ENCODE measurements at places on chromosomes 5 and 9. TPM values are rescaled to one million over a fixed set of nuclear protein-coding genes. Genes with fewer than 3 reads are reported as not detected.

The CETN3 gene
- 28.7 TPM for total RNA-seq

DNA sequence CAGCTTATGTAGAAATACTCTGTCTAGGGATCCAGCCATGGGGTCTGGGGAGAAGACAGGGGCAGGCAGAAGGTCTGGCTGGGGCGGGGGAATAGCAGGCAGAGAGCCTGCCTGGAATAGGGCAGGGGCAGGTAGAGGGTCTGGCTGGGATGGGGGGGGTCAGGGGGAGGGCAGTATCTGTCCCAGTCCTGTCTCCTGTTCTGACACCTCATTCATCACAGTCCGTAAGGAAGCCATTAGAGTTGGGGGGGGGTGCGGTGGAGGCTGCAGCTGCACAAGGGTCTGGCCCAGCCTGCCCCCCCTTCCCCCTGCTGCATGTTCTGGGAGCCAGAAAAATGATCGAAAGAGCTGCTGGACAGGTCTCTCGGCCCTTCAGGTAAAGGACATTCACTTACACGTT is 32.6 kb downstream of the CNTFR start:
- peaks cover 5% of the 10 kb centered on the region for H3K36me3 ChIP-seq
- H3K4me3 ChIP-seq, result no peak overlapping the region
- peaks cover 56% of the 10 kb centered on the region for H3K4me1 ChIP-seq
- no peak for DNase-seq
- H3K27me3 ChIP-seq, result peaks cover 27% of the 10 kb centered on the region

The CDHR2 gene
- 0.29 TPM for total RNA-seq

The TTC23L gene
- total RNA-seq, result 1.2 TPM

- H3K36me3 ChIP-seq, result no peaks in the 10 kb centered on the region
- H3K27me3 ChIP-seq, result no peaks in the 10 kb centered on the region
- no peaks in the 10 kb centered on the region for H3K4me1 ChIP-seq
- no peak overlapping the region for H3K27ac ChIP-seq
- DNase-seq, result no peak
- H3K4me3 ChIP-seq, result no peak overlapping the region
Observed at GRCh38 chr9:32866273-32866672, 82.9 kb downstream of the TMEM215 start.

- H3K27ac ChIP-seq, result no peak overlapping the region
- H3K36me3 ChIP-seq, result no peaks in the 10 kb centered on the region
- no peak overlapping the region for H3K4me3 ChIP-seq
Observed at GRCh38 chr5:148224117-148224742, 14.1 kb upstream of the MARCOL start.

- no peak overlapping the region for H3K4me3 ChIP-seq
- no peak overlapping the region for H3K27ac ChIP-seq
- no peak for DNase-seq
Observed at GRCh38 chr5:99747342-99747741, 787.8 kb upstream of the FAM174A start.

DNA sequence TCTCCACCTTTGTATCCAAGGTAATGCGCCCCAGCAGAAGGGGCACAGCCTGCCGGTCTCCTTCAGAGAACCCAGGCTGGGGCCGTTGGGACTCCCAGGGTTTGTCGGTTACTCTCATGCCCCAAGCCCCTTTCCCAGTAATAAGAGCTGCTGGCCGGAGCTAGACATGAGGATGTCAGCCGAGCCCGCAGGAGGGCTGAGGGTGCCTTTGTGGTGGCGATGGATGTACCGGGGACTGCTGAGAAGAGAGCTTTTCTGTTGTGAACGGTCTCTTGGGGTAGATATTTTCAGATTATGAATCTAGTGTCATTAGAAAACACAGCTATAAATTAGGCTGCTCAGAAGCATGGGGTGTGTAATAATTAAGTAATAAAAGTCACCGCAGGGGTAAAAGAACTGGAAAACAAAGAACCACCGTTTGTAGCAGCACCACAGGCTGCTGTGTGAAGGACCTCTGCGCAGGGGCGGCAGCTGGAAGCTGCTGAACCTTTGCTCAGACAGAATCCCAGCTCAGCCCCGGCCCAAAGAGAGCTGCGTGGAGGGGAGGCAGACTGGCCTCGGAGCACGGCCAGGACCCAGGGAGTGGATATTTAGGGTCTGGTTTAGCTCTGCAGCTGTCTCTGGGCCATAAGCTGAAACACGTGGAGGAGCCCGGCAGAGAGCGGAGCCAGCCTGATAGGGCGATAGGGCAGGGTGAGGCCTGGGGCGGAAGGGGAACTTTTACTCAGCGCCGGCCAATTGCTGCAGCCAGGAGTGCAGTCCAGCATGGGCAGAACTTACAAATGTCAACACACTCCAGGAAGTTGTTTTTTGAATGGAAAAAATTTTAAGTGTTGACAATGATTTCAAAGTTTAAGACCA is 50.5 kb upstream of the BARHL1 start:
- no peak overlapping the region for H3K27ac ChIP-seq
- H3K4me3 ChIP-seq, result no peak overlapping the region
- no peak for DNase-seq
- no peaks in the 10 kb centered on the region for H3K27me3 ChIP-seq
- H3K36me3 ChIP-seq, result peaks cover 9% of the 10 kb centered on the region

The PDGFRB gene
- total RNA-seq, result 2.9 TPM

- no peak overlapping the region for H3K27ac ChIP-seq
- H3K27me3 ChIP-seq, result no peaks in the 10 kb centered on the region
- peak; percentile 20 for DNase-seq
- H3K4me1 ChIP-seq, result peaks cover 5% of the 10 kb centered on the region
- H3K36me3 ChIP-seq, result no peaks in the 10 kb centered on the region
- H3K4me3 ChIP-seq, result no peak overlapping the region
Observed at GRCh38 chr5:148457183-148457620, 73.4 kb downstream of the FBXO38 start.

The SLC12A2 gene
- 29.2 TPM for total RNA-seq

The C9 gene
- not detected for total RNA-seq

- peak overlapping the region; percentile 64 for H3K27ac ChIP-seq
- DNase-seq, result peak; percentile 49
- H3K27me3 ChIP-seq, result peaks cover 3% of the 10 kb centered on the region
- H3K36me3 ChIP-seq, result no peaks in the 10 kb centered on the region
- H3K4me3 ChIP-seq, result peak overlapping the region; percentile 21
Observed at GRCh38 chr9:130535818-130536521, 43.4 kb upstream of the FUBP3 start.

GRCh38 chr9:92242260-92243136 is 51.0 kb downstream of the IARS1 start:
- H3K27me3 ChIP-seq, result no peaks in the 10 kb centered on the region
- no peaks in the 10 kb centered on the region for H3K36me3 ChIP-seq
- no peak overlapping the region for H3K27ac ChIP-seq

DNA sequence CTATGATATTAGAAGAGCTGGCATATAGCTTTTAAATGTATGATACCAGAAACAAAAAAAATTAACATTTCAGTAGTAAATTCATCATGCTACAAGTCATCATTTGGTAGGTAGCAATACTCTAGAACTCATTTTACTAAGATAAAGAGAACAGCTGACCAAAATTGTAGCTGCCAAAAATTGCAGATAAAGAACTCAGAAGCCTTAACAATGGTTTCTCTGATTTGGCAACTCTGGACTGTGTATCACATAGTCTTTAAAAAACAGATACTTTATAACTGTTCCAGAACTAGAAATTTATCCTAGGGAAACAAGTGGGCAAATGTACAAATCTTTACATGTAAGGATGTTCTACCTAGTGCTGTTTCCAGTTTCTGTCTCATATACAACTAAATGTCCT is 33.9 kb downstream of the ZFR start:
- no peak for DNase-seq
- no peaks in the 10 kb centered on the region for H3K4me1 ChIP-seq
- peaks cover 5% of the 10 kb centered on the region for H3K36me3 ChIP-seq
- no peak overlapping the region for H3K27ac ChIP-seq
- no peak overlapping the region for H3K4me3 ChIP-seq
- no peaks in the 10 kb centered on the region for H3K27me3 ChIP-seq

DNA sequence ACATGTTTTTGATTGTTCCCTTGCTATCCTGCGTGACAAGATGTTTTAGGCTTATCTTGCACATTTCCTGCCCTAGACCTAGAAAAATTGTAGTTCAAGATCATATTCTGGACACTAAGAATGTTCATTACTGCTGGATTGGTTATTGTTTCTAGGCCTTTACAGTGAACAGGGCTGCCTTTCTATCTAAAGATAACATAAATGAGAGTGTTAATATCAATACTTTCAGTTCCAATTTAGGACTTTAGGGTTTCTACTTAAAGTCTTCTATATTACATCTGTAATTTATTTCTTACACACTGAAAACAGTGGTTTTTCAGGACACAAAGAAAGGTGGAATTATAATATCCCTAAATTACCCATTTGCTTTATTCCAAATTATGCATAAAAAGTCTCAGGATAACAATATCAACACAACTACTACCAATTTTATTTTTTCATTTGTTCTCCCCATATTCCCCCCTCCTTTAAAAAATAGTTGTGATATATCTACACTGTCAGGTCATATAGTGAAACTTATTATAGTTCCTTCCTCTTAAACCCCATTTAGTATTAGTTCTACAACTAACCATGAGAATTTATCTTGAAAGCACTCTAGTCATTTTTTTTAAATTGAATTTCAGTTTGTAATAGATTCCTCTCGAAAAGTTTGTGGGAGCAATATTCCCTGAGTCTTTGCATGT is 293.9 kb upstream of the RIOK2 start:
- H3K4me3 ChIP-seq, result no peak overlapping the region
- H3K4me1 ChIP-seq, result peaks cover 3% of the 10 kb centered on the region
- H3K36me3 ChIP-seq, result no peaks in the 10 kb centered on the region
- DNase-seq, result no peak
- no peak overlapping the region for H3K27ac ChIP-seq
- no peaks in the 10 kb centered on the region for H3K27me3 ChIP-seq

DNA sequence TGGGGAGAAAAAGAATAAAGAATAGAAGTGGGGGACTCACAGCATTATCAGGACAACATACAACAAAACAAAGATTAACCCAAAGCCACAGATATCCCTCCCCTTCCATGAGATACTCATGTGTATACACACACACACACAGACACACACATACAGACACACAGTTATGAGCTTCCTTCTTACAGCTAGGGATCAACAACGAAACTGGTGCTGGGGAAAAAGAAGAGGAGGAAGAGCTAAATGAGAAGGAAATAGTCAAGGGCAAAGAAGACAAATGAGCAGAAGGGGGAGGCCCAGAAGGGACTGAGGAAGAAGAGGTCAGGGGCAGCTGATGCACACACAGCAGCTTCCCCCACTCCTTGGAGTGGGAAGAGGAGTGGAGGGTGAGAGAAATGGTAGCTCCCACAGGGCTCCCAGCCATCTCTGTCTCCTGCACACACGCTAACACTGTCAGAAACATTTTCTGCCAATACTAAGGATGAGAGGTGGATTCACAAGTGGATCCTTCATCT is 66.2 kb downstream of the SIL1 start:
- peak overlapping the region; percentile 93 for H3K27ac ChIP-seq
- H3K27me3 ChIP-seq, result no peaks in the 10 kb centered on the region
- H3K4me3 ChIP-seq, result peak overlapping the region; percentile 76
- H3K36me3 ChIP-seq, result no peaks in the 10 kb centered on the region
- no peak for DNase-seq

The MAML1 gene
- total RNA-seq, result 30.0 TPM

DNA sequence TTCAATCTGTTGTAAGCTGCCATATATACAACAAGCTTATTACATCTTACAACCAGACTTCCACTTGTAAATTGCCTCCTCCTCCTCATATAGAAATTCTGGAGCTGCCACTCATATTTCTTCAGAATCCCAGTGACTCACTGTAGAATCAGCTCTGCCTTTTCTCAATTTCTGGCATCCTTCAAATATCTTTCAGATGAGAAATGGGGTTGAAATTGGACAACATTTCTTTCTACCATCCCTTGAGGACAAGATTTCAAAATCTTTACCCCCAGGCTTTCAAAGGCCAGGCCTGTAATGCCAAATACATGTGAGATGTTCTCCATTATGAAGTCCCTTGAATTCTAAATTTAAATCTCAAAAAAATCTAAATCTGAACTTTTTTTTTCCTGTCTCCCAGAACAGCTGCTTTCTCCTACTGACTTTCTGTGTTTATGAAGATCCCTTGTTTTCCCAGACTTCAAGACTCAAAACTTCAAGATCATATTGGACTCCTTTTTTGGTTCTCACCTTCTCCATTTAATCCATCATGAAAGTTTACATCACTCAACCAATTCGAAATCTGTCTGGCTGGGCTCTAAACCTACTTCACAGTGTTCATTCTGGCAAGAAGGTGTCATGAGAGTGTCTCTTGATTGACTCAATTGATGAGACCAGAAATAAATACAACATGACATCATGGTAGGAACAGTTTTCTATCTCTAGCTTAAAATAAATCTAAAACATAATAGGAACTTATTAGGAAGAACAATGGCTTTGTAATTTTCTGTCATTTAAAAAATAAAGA is 109.8 kb downstream of the HMHB1 start:
- no peak for DNase-seq
- H3K27ac ChIP-seq, result no peak overlapping the region
- no peaks in the 10 kb centered on the region for H3K27me3 ChIP-seq
- no peaks in the 10 kb centered on the region for H3K4me1 ChIP-seq

The SMAD5 gene
- total RNA-seq, result 36.9 TPM

The TLX3 gene
- 161 TPM for total RNA-seq

The ASPN gene
- total RNA-seq, result not detected

DNA sequence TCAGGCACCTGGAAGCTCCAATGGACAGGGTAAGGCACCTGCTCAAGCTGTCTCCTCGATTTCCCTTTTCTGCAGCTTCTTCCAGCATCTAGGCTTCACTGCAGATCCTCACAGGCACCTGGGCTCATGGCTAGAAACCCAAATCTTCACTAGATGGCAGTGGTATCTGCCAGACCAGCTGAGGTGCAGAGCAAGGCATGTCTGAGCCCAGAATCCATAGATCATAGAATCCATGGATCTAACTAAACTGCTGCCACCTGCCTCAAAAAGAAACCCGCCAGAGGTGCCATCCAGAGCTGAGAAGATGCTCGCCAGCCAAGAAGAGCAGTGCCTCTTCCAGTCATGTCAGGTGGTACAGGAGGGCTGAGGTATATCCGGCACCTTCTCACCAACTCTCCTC is 6.9 kb downstream of the SHC3 start:
- no peak overlapping the region for H3K27ac ChIP-seq
- H3K27me3 ChIP-seq, result peaks cover 1% of the 10 kb centered on the region
- DNase-seq, result no peak
- no peaks in the 10 kb centered on the region for H3K36me3 ChIP-seq

DNA sequence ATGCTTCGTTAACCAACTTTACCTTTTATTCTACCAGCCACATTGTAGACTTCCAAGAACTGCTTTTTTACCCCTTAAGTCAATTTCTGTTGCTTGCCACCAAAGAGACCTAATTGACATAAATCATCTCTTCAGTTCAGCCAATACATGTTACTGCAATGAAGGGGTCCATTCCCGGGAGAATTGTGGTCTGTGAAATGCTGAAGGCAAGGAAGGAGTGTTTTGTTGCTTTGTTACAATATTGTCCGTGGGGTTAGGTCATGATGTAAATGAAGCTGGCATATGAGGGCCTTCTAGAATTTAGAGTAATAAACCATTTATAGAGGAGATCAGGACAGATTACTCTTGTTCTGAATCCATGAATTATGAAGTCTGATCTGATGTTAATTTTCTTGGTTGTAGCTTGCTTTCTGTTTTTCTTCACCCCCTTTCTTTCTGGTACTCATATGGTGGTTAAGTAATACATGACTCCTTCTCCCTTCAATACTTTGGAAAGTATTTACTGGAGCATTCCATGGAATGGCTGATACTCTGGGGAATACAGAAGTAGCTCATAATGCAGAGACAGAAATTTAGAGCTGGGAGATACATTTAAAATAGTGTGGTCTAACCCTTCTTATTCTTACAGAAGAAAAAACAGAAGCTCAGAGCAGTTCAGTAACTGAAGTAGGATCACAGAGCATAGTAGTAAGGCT is 297.0 kb upstream of the CLINT1 start:
- no peak overlapping the region for H3K27ac ChIP-seq
- no peak for DNase-seq
- H3K4me1 ChIP-seq, result peaks cover 2% of the 10 kb centered on the region
